ENCODE measurements at places on chromosomes 4 and X.

- no peak for DNase-seq
Observed at GRCh38 chr4:143626134-143626911, 74.2 kb downstream of the FREM3 start.

DNA sequence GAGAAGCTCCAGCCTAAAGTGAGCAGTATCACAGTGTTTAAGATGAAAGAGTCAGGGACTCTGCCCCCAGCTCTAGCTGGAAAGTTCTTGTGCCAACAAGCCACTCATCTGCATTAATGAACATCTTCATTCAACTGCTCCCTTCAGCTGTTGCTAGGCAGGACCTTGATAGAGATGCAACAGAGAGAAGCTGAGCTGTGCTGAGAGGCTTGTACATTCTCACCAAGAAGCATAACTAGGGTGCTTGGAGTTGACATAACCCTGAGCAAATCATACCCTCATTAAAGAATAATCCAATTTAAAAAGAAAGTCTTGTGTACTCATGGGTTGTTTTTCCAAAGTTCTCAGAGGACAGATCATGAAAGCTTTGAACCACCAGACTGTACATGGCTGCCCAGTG is 63.2 kb downstream of the ATXN3L start:
- no peak for DNase-seq

DNA sequence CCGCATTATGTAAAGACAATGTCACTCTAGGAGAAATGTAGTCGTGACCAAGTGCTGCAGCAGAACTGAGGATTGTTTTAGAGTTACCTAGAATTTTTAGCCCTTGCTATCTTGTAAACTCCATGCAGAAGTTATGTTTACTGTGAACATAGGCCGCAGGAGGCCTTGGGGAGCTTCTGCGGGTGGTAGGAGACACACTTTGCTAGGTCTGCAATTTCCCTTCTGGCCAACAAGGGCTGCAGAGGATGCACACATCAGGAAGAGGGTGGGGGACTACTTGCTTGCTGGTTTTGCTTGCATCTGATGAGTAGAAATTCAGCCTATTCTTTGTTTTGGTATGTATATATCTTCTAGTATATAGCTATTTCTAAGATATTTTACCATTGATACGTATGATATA is 23.1 kb downstream of the BANK1 start:
- no peak for DNase-seq

GRCh38 chr4:153038623-153039311 is 102.6 kb downstream of the FHDC1 start:
- DNase-seq, result no peak

DNA sequence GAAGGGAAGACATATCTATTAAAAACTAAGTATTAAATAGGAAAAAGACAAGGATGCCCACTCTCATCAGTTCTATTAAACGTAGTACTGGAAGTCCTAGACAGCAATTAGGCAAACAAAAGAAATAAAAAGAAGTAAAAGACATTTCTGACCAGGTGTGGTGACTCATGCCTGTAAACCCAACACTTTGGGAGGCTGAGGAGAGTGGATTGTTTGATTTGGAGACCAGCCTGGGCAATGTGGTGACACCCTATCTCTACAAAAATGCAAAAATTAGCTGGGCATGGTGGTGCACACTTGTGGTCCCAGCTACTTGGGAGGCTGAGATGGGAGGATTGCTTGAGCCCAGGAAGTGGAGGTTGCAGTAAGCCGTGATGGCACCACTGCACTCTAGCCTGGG is 1071.8 kb downstream of the FAT4 start:
- DNase-seq, result no peak

DNA sequence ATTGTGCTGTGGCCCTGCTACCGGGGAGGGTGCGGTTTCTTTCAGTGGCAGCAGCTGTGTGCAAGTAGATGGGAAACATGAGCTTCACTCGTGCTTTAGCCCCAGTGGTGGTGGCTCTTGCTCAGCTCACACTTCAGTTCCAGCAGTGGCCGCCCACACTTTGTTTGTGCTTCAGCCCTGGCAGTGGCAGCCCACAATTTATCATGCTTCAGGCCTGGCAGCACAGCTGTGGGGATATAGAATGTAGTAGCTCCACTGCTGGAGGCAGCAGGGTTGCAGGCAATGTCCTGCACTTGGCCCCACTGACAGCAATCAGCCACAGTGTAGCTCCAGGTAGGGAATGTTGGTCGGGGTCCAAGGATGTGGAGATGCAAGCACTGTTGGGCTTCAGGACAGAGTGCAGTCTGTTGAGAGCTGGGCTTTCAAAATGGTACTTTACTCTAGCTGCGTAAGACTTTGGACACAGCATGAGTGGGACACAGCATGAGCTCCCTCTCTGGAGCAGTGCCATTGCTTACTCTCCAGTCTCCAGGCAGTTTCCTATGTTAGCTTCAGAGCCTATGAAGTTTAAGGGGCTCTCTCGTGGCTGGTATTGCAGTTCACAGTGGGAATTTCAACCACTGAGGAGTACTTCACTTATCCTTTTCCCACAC is 413.1 kb downstream of the PDGFC start:
- DNase-seq, result no peak

DNA sequence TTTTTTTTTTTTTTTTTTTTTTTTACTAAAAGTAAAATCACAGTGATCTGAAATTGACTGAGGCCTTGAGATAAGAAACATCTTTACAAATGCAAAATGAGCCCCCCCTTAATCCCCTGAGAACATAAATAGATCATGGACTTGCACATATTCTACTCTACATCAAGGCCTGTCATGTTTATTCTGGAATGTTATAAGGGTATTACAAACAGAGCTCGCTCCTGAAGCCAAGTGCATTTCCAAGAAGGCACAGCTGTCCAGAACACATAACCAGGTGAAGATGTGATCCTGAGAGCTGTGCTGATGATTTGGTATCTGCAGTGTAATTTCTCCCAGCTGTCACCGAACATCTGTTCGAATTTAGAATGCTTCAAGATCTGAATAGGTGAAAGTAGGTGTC is 384.5 kb downstream of the GPAT3 start:
- DNase-seq, result no peak

DNA sequence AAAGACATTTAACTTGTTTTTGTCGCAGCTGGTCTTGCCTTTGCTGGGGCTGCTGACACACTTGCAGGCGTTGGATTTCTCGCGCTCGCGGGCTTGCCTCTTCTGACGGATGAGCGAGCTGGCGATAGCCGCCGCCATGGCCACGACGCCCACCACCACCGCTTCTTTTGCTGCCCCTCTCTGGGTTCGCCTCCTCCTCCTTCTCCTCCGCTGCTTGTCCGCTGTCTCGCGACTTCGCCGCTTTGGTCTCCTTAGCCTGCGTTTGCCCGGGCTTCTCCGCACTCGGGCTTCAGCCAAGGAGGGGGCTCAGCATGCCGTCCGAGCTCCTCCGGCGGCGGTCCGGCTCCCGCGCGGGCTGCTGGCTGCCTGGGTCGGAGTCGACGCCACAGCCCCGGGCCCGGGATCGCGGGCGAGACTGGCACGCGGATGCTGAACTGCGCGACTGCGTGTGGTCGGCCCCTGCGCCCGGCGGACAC is 613 bp downstream of the FGF13 start:
- DNase-seq, result no peak

DNA sequence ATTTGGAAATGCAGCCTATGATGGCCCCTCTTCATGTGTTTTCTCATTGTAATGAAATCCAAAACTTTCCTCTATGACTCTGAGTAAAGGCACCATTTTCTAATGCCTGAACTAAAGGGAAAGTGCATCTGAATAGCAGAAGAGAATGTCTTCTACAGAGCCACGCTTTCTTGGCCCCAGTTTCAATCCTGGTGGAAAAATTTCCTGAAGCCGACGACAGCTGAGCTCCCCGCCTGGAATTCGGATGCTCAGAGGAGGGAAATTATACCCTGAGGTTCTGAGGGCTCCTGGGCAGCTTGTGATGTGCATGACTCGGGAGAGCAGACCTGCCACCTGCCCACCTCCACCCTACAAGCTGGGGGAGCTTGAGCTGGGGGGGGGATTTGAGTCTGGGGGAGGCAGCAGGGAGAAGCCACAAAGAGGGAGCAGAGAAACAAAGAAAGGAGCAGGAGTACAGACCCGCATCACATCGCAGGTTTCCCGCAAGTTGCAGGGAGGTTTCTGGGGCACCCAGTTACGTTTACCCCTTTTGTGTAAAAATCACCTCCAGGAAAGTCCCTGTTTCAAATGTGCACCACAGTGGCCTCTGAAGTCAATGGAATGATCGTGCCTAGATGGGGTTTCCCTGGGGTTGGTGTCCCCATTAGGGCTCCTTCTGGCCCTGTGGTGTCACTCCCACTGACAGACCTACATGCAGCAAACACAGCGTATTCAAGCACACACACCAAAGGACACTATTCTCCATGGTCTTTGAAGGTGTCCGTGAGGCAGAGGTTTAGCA is 145.6 kb upstream of the RBPJ start:
- no peak for DNase-seq

DNA sequence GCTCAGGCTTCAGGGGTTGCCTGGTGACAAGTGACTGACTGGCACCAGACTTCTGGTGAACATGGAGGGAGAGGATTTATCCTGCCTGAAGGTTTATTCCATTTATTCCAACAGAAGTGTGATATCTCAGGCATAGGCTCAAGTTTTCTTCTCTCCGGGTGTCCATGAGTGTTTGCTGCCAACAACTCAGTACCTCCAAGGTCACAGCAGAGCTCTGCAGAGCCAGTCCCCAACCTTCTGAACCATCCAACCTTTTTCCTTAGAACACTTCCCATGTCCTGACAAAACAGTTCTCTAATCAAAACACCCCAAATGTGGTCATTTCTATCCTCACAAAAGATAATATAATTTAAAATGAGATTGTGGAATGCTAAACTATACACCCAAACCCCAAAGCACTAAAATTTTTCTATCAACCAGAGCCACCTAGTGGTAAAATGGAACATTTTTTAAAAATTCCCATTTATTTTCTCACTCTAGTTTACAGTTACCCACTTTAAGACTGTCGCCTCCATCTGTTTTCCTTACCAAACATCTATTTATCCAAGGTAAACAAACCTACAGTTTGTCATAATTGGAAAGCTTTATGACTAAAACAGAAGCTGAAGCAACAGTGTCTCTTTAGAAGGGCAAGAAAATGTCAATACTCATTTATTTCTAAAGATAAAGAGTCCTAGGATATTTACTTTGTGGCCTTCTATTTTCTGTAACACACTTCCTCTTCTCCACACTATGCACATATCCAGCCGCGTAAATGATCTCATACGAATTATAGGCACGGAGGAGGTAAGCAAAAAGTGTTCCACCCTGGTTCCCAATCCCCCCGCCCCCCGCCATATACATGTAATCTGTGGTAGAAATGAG is 39.5 kb downstream of the TMEM154 start:
- DNase-seq, result no peak

DNA sequence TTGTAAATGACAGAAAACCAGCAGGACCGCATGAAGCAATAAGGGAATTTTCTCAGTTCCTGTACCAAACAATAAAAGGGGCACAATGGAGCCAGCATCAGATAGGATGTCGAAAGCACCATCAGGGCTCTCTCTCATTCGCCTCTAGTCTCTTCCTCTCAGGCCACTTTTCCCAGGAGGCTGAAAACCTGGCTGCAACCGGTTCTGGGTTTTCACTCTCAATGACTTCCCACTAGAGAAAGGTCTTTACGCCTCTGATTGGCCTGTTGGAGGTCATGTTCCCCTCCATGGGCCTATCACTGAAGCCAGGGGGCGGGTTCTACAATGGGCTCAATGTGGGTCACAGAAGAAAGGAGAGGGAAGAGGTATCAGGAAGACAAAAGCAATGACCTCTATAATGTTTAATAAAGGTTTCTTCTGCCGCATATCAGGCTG is 29.3 kb downstream of the ZNF827 start:
- no peak for DNase-seq

- no peak for DNase-seq
Observed at GRCh38 chr4:185554365-185555126, 19.2 kb upstream of the PDLIM3 start.

- no peak for DNase-seq
Observed at GRCh38 chrX:30653415-30654131, at the start of gene GK. Gene GK, plus strand, starts transcription at chrX:30653423. Its CDS starts 115 bp downstream, at chrX:30653538.

DNA sequence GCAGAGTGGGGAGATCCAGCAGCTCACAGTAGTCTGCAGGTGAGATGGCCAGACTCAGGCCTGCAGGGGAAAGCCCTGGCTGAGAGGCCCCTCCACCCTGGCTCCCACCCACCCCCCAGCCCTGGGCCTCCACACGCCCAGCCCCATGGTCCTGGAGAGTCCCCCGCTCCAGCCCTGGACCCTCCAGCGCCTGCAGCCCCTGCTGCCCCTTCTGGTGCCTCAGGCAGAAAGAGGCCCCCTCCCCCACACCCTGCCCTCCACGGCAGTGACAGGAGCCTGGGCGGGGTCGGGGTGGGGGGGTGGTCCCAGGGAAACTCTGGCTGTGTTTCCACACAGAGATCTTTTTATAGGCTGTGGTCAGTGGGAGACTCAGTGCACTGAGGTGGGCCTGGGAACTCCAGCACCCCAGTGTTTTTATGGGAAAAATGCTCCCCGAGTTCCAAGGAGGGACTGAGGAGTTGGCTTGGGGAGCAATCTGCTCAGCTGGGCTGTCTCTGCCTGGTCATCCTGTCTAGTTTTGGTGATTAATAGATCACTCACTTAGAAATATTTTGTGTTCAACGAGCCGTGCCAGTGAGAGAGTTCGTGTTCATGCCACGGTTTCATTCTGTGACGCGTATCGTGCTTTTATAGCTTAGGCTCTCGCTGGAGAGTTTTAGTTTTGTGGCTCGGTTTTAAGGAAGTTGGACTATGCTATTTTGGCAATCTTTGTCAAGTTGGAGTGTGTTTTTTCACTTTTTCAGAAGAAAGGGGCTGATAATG is 53.1 kb upstream of the HGFAC start:
- DNase-seq, result no peak

- no peak for DNase-seq
Observed at GRCh38 chrX:25976683-25977310, 161.3 kb upstream of the MAGEB18 start.

GRCh38 chrX:38699121-38699520 is 102.1 kb upstream of the MID1IP1 start:
- no peak for DNase-seq

- no peak for DNase-seq
Observed at GRCh38 chr4:99437723-99438404, 2.7 kb upstream of the ADH7 start.

- DNase-seq, result no peak
Observed at GRCh38 chr4:14669371-14669770, 332.9 kb upstream of the CPEB2 start.

GRCh38 chrX:31071725-31072124 is at the start of gene FTHL17:
Gene FTHL17, minus strand, starts transcription at chrX:31072041. Its CDS starts 88 bp downstream, at chrX:31071953.
- DNase-seq, result no peak

DNA sequence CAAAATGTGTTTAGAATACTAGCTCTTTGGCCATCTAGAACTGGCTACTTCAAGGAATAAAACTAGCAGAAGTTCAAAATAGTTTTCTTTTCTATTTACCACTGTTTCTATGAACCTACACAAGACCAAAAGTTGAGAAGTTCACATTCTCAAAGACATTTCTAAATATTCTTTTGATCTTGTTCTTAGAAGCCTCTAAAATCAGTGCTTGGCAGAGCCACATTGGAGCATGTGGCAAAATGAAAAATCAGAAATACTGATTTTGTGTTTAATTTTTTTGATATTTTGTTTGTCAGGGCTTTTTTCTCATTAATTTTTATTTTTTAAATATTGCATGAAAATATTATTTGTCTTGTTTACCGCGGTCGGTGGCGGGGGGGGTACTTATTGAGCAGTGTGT is 853.8 kb upstream of the INTU start:
- DNase-seq, result no peak
